ENCODE measurements at places on chromosomes 1 and 21.

DNA sequence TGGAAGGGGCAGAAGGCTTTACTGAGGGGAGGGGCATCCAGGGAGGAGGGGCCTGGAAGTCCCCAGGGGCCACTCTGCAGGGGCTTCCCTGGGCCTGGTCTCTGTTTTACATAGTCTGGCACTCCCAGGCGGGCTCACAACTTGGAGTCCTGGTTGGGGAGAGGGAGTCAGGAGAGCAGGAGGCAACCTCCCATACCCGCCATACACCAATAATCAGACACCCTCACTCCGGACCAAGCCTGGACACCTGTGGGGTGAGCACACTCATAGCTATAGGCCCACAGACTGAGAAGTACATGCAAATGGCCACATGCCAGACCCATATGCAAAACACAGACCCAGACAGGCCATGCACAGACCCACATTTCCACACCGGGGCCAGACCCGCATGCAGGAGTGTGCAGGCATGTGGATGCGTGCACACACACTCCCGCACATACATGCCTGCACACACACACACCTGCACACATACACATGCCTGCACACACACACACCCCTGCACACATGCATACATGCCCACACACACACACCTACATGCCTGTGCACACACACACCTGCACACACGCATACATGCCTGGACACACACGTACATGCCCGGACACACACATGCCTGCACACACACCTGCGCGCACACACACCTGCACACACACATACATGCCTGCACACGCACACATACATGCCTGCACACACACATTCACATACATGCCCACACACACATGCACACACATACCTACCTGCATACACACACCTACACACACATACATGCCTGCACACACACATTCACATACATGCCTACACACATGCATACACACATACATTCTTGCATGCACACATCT is 89.5 kb upstream of the RUNX3 start:
- DNase-seq = no peak

DNA sequence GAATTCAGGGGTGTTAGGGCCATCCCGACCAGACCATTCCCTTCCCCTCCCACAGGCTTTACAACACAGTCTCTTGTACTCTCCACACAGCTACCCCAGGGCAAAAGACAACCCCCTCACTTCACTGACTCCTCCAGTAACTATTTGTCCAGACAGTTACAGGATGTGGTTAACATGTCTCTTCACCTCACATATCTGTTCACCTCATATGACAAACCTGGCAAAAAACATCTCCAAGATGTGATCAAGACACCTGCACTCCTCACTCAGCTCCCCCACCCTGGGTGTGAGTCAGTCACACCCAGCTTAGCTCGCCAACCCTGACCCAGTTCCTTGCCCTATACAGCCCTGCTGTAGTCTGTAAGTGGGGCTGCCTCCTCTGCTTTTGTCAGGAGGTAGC is 490.5 kb upstream of the CHRM3 start:
- DNase-seq = no peak

GRCh38 chr1:94799206-94799605 is 21.0 kb upstream of the SLC44A3 start:
- no peak for DNase-seq

- no peak for DNase-seq
Measured at GRCh38 chr1:204887846-204888245, 17.2 kb downstream of the NFASC start.

DNA sequence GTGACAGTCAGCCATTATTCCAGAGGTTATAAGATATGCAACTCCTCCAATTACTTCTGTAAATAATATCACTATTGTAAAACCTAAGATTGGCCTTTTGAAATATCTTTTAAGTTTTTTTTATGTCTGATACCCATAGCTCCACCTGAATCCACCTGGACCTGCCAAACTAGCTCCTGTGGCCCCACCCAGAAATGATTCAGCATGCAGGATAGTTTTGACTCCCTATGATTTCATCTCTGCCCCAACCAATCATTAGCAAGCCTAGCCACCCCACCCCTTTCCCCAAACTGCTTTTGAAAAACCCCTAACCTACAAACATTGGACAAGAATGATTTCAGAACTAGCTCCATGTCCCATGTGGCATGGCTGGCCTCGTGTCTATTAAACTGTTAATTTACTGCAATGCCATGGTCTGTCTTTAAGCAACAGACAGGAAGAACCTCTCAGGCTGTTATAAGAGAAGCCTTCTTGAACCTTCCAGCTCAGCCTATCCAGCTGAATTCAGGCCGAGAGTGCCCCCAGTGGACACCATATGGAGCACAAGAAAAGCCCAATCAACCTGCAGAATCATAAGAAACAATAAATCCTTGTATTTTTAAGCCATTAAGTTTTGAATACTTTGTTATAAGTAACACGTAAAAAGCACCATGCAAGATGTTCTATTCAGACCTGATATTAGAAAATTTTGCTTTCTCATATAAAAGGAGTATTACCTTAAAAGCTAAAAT is 263.0 kb upstream of the ZRANB2 start:
- DNase-seq = no peak

GRCh38 chr1:151539321-151540020 is 638 bp upstream of the TUFT1 start:
- DNase-seq = no peak

DNA sequence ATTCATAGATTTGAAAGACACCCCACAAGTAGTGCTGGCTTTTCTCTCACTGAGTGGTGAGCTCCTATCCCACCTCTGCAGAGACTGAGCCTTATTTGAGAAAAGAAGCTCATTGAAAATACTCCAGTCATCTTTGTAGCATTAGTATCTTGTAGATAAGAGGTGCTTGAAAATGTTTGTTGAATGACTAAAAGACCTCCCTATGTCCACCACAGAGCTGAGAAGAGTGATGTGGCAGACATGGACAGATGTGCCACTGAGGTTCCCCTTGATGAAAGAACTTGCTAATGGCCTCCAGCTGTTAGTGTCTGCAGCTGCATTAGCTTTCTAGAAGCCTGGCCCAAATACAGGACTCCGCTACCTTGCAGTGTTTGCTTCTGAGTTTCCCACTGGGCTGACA is 29.3 kb upstream of the ZBTB8A start:
- no peak for DNase-seq

GRCh38 chr1:9280015-9280860 is 12.5 kb upstream of the SPSB1 start:
- DNase-seq = no peak

GRCh38 chr1:84997667-84998600 is 1.0 kb upstream of the MCOLN2 start:
- DNase-seq = no peak

- no peak for DNase-seq
Measured at GRCh38 chr1:62900566-62900965, 116.6 kb downstream of the ATG4C start.

DNA sequence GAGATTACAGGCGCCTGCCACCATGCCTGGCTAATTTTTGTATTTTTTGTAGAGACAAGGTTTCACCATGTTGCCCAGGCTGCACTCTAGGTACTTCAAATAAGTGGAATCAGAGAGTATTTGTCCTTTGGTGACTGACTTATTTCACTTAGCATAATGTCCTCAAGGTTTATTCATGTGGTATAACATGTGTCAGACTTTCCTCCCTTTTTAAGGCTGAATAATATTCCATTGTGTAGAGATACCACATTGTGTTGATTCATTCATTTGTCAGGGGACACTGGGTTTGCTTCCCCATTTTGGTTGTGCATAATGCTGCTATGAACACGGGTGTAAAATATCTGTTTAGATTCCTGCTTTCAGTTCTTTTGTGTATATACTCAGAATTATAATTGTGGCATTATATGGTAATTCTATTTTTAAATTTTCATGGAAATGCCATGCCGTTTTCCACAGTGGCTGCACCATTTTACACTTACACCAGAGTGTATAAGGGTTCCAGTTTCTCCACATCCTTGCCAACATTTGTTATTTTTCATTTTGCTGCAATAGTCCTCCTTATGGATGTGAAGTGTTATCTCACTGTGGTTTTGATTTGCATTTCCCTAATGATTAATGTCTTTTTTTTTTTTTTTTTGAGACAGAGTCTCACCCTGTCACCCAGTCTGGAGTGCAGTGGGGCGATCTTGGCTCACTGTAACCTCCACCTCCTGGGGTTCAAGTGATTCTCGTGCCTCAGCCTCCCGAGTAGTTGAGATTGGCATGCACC is 35.1 kb downstream of the IL6R start:
- DNase-seq = no peak

DNA sequence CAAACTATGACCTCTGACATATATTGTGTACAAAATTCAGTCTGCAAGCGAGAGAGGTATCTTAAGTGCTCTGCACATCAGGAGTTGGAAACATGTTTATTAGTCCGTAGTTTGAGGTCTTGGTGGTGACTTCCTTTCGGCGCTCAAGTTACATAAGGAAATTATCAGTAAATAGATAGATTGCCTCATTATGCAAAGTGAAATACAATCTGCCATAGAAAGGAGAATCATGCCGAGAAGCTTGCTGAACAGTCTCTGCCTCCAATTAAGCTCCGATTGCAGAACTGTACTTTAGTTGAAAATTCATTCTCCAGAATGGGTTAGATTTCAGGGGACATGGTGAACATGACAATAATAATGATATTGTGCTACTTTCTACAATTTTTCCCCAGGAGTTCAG is 271.8 kb downstream of the BRINP2 start:
- DNase-seq = no peak

DNA sequence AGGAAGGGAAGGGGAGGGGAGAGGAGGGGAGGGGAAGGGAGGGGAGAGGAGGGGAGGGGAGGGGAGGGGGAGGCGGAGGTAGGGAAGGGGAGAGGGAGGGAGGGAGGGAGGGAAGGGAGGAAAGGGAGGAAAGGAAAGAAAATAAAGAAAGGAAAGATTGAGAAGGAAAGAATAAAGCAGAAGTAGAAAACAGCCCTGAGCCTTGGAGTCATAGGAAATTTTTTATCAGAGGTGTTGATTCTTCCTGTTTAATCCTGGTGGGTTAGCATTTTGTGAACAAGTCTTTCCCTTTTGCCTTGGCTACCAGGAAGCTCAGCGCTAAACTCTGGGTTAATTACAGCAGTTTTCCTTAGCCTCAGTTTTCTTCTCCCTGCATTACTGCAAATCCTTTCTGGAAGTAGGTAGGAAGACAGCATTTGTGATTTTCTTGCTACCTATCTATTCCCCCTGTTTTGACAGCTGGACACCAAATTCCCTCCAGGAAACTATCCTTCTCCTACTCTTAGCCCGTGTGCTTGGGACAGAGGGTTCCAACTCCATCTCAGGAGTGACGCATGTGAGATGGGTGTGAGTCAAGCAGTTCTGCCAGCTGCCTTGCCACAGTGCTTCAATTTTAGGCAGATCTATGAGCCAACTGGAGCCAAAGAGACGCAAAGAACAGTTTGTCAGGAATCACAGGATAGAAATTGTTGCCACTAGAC is 26.9 kb downstream of the TOMM20 start:
- no peak for DNase-seq

- DNase-seq = no peak
Measured at GRCh38 chr1:203408486-203409481, 57.9 kb upstream of the FMOD start.

DNA sequence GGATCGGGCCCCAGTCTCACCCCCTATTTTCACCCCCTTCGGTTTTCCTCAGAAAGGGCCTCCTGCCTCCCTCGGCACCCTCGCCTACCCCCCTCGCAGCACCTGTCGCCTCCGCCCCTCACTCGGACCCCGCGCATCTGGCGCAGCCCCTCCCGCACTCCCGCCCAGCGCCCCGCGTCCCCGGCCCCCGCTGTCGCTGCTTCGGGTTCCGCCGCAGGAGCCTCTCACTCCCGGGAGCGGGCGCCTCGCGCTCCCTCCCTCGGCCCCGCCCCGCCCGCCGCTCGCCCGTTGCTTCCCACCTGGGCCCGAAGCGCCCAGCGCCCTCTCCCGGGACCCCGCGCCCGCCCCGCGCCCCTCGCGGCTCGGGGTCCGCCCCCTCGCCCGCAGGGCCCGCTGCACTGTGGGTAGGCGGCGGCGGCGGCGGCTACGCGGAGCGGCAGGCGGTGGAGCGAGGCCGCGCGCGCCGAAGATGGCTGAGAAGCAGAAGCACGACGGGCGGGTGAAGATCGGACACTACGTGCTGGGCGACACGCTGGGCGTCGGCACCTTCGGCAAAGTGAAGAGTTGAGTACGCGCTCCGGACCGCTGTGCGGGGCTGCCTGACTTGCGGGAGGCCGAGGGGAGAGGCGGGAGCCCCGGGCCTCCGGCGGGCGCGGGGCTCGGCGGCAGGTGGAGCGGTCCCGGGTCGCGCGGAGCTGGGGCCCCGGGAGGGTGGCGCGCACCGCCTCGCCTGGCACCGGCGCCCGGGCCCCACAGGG is at the start of gene PRKAA2:
Gene PRKAA2, plus strand, starts transcription at position 396 of the 758 bp plus-strand sequence. Its CDS starts 74 bp downstream, at position 470.
- DNase-seq = peak; percentile 59

- DNase-seq = no peak
Measured at GRCh38 chr1:87122243-87122642, 206.4 kb upstream of the LMO4 start.

- DNase-seq = no peak
Measured at GRCh38 chr21:27021046-27021445, 54.2 kb upstream of the ADAMTS5 start.

DNA sequence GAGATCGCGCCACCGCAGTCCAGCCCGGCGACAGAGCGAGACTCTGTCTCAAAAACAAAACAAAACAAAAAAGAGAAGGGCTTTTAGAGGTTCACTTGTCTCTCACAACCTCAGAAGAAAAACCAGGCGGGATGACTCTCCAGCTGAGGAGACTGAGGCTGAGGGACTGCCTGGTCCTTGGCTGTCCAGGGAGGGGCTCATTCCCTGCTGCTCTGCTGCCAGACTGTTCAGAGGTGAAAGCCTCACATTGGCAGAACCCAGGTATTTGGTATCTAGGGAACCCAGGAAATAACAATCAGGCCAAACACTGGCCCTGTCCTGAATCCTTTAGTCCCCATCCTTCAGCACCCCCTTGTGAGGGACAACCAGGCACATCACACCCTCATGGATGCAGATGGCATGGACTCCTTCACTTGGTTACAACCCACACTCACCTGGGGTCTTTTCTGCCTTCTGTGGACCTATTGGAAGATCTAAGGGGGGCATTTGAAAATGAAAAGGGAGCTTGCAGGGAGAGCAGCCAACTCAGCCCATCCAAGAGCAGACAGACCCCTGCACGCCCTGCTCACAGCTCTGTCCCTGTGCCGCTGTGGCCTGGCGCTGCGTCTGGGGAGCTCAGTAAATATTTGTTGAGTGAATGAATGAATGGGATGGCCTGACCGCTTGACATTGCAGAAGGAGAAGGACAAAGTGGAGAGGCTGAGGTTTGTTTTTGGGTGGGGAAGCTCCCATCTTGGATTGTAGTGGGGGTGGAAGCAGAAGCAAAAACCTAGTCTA is 33.4 kb downstream of the CD247 start:
- DNase-seq = no peak

- DNase-seq = no peak
Measured at GRCh38 chr1:175493321-175494010, 249.9 kb downstream of the TNR start.

- DNase-seq = no peak
Measured at GRCh38 chr1:244264163-244264562, 187.5 kb downstream of the ADSS2 start.

GRCh38 chr1:98019747-98020146 is 98.9 kb upstream of the DPYD start:
- no peak for DNase-seq

- DNase-seq = no peak
Measured at GRCh38 chr1:21436488-21437340, 3.2 kb upstream of the NBPF3 start.

GRCh38 chr1:158972841-158973240 is 36.9 kb upstream of the IFI16 start:
- no peak for DNase-seq

All from NCI-H1930 (cell line).